ENCODE measurements at places on chromosomes 1 and 21.

DNA sequence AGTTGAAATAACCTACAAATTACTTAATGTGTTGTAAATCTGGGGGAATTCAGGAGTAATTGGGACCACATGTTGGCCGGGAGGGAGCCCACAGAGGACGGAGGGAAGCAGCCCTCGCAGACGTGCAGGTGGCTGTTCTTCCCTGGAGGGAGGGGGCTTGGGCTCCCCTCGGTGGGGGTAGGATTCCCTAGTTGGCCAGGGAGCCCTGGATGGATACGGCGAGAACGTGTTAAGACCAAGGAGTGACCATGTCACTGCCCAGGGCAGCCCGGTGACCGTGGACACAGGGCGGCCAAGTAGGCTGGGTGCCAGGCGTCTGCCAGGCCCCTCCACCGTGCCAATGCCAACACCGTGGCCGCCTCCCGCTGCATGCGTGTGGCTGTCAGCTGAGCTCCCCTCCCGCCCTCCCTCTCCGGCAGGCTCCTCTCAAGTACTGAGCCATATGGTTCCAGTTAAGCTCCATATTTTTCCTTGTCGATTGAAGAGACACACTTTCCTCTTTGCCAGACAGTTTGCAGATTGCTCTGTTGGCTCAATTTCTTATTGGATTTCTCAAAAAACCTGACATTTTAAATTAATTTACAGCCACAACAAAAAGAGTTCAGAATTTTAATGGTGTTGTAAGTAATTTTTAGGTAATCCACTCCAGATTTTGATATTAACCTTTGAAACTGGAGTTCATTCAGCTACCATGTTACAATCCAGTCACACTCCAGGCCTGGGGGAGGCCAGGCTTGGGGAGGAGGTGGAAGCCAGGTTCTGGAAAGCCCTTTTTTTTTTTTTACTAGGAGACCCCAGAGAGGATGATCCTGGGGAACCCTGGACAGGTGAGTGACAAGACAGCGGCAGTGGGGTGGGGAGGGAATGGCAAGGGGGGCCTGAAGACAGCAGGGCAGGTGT lies 71.2 kb downstream of the CASZ1 start:
- DNase-seq = no peak

DNA sequence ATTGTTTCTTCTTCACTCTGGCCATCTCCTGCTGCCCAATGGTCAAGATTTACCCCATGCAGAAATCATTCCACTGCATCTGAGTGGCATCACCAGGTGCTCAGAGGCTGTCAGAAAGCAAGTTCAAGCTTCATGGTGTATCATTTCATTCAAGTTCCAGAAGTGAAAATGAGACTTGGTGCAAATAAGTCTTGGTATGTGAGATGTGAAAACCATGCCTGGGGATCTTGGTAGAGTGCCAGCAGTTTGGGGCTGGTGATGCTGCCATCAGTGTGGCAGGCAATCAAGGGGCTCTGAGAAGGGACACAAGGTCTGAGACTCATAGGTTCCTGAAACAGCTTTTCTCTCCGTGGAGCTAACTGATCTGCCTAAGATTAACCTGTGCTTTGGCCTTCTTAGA lies 52.0 kb downstream of the CD2 start:
- no peak for DNase-seq

GRCh38 chr1:8456308-8456912 lies 138.5 kb downstream of the SLC45A1 start:
- DNase-seq = no peak

DNA sequence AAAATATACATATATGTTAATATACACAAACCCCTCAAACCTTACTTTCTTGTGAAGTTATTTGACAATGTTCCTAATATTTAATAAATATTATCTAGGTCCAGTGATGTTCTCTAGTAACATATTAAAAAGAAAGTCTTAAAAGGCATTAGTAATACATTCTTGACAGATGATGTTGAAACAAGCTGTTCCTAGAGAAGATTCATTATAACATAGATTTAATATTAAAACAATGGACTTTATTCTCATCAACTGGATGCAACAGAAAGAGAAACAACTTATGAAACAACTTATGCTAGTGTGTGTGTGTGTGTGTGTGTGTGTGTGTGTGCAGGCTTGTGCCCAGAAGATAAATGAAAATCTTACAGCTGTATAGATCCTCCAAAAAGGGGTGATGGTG lies 68.5 kb upstream of the PLXNA2 start:
- no peak for DNase-seq

- DNase-seq = no peak
Observed at GRCh38 chr1:54583871-54584270, 35.8 kb downstream of the ACOT11 start.

DNA sequence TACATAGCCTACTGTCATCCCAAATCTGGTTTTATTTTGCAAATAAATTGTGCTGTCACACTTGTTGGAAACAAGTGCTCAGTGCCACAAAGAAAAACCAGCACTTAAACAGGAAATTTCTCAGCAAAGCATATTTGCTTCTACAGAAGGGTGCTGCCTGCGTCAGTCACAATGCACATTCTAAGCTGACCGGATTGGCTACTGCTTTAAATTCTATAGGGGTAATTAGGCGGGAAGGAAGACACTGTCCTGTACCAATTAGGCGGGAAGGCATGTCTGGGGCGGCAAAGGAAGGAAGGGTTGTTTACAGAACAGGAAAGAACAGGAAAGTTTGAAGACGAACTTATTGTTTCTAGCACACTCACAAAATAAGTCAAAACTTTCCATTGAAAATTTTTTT lies 2.8 kb downstream of the IFI16 start:
- no peak for DNase-seq

DNA sequence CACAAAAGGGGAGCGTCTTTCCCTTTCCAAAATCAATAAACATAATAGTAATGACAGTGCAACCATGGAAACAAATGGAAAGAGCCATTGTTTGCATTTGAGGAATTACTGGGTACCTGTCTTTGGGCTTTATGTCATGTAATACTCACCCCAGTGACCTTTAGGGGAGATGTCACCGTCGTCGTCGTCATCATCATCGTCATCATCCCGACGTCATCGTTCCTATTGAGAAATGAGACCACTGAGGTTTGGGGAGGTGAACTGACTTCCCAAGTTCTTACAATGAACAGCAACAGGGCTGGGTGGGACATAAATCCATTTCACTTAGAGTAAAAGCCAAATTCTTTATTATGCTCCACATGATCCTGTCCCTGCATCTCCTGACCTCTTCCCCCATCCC lies 168.9 kb upstream of the KAZN start:
- no peak for DNase-seq

DNA sequence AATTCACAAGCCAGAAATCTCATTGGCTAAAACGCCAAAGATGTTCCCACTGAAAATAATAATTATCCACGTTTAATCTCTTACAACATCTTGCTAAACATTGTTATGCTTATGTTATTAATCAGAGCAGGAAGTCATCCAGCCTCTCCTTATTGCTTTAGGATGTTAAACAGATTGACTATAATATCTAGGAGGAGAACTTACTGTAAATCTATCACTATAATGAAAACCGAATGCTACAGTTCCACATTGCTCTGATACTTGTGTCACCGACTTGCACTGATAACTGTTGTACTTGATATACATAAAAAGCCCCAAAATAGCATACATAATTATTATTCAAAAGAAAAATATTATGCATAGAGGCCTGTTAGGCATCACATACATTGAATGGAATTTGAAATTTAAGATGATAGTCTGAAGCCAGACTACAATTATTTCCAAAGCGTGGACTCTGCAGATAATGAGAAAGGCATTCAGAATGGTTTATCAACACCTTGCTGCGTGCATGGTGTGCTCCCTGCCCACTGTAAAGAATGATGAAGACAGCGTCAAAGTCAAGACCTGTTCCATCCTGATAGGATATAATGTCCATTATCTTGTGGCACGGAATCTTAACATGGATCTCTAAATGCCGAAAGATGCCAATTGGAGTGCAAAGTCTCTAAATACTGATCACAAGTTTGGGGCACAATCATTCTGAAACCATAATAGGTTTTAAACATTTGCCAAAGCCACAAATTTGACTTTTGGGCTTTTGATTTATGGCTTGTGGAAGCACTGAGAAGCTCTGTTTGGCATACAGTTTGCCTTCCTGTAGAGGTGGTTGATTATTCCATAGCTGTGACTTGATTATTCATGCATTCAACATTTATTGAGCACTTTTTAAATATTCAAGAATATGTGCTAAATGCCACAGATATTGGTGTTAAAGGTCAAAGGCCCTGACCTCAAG lies 71.3 kb downstream of the CRB1 start:
- no peak for DNase-seq

DNA sequence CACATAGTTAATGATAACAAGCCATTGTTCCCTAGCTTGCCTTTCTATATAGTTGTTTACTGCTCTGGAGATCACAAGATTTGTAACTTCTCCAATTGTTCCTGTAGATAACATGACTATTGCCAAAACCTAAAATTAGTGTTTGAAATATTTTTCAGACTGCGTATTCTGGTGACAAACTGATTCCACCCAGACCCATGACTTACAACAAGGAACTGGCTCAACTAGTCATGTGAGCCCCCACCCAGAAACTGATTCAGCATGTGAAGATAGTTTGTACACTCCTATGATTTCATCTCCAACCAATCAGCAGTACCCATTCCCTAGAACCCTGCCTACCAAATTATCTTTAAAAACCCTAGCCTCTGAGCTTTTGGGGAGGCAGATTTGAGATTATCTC lies 131.4 kb upstream of the BCL9 start:
- DNase-seq = no peak

- no peak for DNase-seq
Observed at GRCh38 chr1:209741193-209741592, 14.7 kb upstream of the TRAF3IP3 start.

DNA sequence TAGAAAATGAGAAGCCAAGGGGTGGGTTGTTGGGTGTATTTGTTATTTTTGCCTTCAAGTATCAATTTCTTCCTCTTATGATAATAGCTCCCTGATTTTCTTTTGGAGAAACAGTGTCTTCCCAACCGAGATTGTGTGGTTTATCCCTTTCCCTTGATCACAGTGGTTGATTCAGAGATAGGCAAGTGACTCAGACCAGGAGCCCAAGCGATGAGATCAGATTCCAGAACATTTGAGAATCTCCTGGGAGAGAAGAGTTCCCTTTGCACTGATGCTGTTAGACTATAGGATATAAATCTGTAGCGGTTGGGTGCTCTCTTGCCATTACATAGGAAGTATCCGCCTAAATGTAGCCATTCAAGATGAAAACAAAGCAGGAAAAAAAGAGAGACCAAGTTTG lies 90.1 kb upstream of the WDR26 start:
- DNase-seq = no peak

- DNase-seq = no peak
Observed at GRCh38 chr1:151318975-151319374, 8.2 kb downstream of the PI4KB start.

- DNase-seq = no peak
Observed at GRCh38 chr21:44834951-44835646, 17.2 kb upstream of the SUMO3 start.

GRCh38 chr1:51330331-51331201 lies at the start of gene TTC39A:
TTC39A (minus strand) TSS chr1:51330562; CDS start chr1:51330477, 85 bp downstream.
- DNase-seq = no peak

- DNase-seq = no peak
Observed at GRCh38 chr1:238107322-238107721, 216.6 kb upstream of the ZP4 start.

GRCh38 chr1:150650193-150650592 lies 20.8 kb upstream of the ENSA start:
- no peak for DNase-seq

DNA sequence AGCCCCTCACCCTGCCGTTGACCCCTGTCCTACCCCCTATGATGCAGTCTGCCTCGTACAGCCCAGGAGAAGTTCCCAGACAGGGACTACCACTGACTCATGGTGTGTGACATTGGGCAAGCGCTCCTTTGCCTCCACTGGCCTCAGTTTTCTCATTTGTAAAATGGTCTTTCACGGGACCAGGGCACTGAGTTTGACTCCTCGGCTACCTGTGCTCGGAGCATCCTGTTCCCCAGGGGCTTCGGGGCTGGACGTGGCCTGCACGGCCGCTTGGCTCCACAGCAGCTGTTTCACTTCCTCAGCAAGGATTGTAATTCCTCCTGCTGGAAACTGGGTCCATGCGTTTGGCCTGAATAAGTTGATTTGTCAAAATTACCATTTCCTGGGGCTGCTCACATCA lies 277.3 kb downstream of the MATN1 start:
- DNase-seq = no peak

- DNase-seq = no peak
Observed at GRCh38 chr1:67802565-67802964, 30.7 kb downstream of the GNG12 start.

DNA sequence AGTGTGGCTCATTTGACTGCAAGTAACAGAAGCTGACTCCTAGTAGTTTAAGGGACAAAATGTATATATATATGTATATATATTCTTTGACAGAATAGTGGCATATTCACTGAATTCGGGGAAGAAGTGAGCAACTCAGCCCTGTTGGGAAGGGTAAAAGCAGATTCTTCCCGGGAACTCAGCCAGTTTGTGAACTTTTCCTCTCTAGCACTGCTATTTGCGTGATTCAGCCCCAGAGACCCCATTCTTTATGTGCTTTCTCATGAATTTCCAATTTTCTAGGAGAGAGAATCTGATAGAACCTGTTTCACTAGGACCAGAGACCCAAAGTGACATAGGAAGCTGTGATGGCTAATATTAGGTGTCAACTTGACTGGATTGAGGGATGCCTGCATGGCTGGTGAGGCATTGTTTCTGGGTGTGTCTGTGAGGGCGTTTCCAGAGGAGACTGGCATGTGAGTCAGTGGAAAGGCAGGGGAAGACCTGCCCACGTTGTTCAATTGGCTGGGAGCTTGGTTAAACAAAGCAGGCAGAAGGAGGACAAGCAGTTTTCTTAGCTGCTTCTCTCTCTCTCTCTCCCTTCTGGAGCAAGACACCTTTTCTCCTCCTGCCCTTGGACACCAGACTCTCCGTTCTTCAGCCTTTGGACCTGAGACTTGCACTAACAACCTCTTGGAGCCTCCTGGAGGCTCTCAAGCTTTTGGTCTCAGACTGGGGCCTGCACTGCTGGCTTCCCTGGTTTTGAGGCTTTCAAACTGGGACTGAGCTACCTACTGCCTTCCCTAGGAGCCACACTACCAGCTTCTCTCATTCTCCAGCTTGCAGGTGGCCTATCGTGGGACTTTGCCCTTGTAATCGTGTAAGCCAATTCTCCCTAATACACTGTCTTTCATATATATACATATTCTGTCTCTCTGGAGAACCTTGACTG lies 93.4 kb upstream of the KCNK1 start:
- no peak for DNase-seq

GRCh38 chr1:166588741-166589140 lies 250.5 kb upstream of the POGK start:
- DNase-seq = no peak

DNA sequence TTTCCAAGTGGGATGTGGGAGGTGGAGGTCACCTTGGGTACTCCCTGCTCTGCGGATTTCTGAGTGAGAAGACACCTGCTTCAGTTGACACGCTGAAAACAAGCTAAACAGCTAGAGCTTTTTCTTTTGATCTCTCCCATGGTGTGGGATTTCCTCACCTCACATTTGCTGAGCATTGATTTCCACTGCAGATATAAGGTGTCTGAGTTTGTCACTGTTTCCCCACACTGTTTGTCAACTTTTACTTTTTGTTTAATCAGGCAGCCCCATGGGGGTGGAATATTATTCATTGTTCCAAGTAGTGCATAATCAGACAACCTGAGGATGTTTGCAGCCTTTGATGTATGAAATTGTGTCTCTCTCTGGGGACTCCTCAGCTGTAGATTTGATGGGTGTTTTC lies 49.5 kb downstream of the FASLG start:
- no peak for DNase-seq
